ENCODE measurements at places on chromosomes 16 and 17.

- no peak for DNase-seq
Measured at GRCh38 chr17:32516450-32516849, 29.7 kb downstream of the CDK5R1 start.

DNA sequence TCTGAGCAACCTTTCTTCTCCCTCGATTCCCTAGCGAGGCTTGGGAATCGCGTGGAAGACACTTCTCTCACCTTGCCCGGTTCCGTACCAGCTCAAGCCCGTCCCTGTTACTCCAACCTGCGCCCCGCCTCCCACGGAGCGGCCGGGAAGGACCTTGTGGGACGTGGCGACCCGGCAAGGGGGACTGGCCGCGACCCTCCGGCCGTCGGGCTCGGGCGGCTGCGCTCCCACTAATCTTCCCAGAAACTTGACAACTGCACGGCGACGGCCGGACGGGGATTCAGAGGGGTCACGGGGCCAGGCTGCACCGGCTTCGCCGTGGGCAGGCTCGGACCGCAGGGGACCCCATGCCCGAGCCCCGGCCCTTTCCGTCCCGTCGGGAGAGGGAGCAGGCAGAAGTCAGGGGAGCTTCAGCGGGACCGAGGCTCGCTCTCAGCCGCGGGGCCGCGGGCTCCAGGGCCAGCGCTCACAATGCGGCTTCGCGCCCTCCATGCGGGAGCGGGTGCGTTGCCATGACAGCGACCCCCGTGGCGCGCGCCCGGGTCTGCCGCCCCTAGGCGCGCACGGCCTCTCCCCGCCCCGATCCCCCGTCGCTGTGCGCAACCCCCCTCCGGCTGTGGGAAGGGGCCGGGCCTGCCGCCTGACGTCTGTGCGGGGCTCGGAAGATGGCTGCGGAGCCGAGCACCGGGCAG is at the start of gene SGSM2:
Gene SGSM2 (plus strand): TSS at position 650 of the 692 bp plus-strand sequence. CDS start 188 bp downstream, outside the sequence.
- DNase-seq, result peak; percentile 82

- no peak for DNase-seq
Measured at GRCh38 chr17:4536742-4537411, 18.3 kb downstream of the MYBBP1A start.

DNA sequence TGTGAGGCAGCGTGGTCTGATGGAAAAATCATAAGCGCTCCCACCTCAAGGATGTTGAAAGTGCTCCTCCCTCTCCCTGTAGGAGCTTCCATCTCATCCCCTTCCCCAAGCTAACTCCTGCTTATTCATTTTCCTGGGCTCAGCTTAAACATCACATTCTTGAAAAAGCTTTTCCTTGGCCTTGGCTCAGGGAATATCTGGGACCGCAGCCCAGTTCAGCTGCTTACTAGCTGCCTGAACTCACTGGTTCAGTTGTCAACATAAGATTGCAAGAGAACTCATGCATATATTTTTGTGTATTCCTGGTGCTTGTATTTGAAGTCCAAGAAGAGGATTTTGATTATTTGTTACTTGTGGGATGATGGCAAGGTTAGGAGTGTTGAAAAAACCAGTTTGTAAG is 91.5 kb downstream of the UTP18 start:
- DNase-seq, result no peak

- no peak for DNase-seq
Measured at GRCh38 chr16:83768986-83769385, 38.8 kb upstream of the HSBP1 start.

DNA sequence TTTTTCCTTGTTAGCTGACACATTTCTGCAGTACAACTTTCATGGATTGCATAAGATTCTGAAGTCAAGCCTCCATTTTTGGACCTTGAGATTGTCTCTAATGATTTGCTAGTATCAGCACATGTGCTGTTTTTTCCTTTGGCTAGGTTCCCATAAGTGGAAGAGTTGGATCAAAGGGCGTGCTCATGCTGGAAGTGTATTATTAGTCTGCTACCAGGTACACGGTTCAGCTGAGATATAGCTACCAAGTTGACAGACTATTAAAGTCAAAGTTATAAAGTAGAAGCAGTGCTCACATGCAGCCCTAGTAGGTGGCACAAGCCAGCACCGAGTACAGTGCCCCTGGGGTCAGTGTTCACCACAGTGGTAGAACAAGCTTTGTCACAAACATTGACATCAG is 3.2 kb downstream of the FAHD1 start:
- no peak for DNase-seq

DNA sequence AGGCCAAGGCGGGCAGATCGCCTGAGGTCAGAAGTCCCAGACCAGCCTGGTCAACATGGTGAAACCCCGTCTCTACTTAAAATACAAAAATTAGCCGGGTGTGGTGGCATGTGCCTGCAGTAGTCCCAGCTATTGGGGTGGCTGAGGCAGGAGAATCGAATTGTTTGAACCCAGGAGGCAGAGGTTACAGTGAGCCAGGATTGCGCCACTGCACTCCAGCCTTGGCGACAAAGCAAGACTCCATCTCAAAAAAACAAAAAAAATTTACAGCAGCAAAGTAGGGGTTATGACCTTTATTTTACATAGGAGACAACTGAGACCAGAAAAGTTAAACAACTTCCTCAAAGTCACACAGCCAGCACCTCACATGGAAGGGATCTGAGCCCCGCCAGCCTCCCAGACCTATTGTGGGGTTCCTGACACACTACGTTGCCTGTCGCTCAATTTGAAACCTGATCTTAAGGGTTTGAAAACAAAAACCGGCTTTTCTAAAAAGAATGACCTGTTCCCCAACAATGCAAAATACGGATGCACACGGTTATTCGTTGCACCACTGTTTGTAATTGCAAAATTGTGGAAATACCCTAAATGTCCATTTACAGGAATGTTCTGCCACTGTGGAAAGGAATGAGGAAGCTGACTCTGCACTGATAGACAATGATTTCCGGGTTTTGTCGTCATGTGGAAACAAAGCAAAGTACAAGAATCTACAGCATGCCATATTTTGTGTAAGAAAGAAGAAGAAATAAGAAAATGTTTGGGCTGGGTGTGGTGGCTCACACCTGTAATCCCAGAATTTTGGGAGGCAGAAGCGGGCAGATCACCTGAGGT is 77.2 kb downstream of the CNGB1 start:
- no peak for DNase-seq

- peak; percentile 43 for DNase-seq
Measured at GRCh38 chr17:36705874-36706731, 104.7 kb downstream of the MRM1 start.

DNA sequence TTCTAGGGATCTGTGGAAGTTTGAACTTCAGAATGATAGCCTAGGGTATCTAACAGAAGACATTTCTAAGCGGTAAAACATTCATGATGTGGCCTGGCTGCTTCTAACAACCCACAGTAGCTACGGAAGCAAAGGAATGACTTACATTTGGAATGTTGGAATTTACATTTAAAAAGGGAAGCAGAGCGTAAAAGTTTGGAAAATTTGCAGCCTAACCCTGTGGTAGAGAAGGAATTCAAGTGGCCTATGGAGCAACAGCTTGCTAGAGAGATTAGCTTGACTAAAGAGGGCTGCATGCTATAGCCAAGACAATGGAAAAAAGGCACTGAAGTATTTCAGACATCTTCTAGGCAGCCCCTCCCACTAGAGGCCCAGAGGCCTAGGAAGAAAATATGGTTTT is 50.1 kb downstream of the HNF1B start:
- no peak for DNase-seq

GRCh38 chr16:15689290-15689689 is 39.2 kb downstream of the NDE1 start:
- DNase-seq, result no peak

DNA sequence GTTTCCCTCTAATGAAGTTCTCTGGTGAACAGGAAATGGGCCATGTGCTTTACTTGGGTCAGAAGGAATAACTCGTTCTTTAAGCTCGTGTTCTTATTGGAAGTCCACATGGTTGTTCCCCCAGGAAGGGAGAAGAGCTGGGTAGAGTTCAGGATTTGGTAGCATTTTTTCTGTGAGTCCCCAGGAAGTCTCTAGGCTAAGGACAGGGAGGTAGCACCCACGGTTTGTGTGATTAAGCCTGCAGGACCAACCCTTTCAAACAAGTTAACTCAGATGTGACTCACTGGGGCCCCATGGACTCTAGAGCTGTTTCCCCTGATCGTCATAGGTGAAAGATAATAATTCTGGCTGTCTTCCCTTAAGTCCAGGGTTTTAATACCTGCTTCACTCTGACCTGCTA is 16.4 kb downstream of the SAP30BP start:
- DNase-seq, result no peak

- no peak for DNase-seq
Measured at GRCh38 chr17:68661265-68662036, 60.3 kb upstream of the FAM20A start.

- DNase-seq, result peak; percentile 27
Measured at GRCh38 chr16:13873835-13874438, 46.0 kb upstream of the ERCC4 start.

DNA sequence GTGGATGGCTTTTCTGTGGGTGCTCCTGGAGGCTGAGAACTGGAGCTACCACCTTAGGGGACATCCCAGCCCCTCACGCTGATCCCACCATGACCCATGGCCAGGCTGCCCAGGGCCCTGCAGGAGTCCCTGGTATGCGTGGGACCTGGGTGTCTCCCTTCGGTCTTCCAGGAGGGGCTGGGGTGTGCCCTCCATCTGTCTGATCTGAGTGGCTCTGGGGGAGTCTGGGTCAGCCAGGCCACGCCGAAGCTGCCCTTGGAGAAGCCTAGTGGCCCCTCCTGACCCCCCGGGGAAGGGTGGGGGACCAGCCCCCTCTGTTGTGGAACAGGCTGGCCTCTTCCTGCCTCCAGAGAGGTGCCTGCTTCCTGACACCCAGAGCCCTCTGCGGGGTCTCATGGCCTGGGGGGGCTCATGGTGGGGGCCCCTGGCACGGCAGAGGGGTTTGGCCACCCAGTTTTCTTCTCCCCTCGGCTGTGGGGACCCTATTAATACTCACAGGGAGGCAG is 10.7 kb downstream of the BAIAP2 start:
- DNase-seq, result no peak

- DNase-seq, result no peak
Measured at GRCh38 chr17:68693466-68693865, 92.3 kb upstream of the FAM20A start.

DNA sequence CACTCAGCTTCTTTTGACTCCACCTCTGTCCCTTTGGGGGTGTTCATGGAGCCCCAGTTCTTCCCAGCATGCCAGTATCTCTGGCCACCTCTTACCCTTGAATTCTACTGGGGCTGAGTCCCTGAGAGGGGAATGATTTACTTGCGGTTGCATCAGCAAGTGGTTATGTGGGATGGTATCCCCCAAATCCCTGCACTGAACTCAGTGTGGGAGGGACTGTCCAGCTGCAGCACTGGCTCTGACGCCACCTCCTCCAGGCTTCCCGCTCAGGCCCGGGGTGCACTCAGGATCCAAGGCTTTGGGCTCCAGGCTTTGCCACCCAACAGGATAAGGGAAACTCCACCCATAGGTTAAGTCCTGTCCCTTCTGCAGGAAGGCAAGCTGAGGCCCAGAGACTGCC is 21.1 kb upstream of the BRD7 start:
- no peak for DNase-seq

DNA sequence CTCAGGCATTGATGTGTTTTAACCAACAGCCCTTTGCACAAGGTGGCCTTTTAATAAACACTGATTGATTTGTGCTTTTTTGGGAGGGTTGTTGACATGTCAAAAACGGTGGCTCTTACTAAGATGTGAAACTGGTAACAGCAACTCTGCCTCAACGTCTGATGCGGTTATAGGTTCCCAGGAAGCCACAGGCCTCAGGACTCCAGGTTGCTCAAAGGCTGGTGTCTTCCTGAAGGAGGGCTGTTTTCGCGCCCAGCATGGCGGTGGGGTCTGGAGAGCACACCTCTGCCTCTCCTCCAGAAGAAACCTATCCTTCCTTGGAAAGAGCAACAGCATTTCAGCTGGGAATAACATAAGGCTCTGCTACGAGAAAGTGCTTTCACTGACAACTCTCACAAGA is 187.5 kb downstream of the IRF8 start:
- no peak for DNase-seq

DNA sequence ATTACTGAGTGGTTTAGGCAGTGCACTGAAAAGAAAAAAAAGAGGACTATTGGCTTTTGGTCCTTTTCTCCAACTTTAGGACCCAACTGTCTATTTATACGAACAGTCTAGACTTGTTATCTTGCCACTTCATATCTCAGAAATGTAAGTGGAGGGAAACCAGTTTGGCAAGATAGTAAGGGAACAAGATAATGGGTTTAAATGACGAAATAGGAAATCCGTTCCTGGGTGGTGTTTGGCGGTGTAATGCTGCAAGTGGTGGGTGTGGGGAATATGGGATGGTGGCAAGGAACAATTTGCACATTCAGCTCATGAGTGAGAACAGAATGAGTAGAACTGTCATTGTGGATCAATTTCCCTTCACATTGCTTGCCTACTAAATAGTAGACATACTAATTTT is 44.7 kb downstream of the GRB7 start:
- DNase-seq, result no peak

GRCh38 chr17:31508288-31509094 is 117.0 kb downstream of the RAB11FIP4 start:
- DNase-seq, result no peak

- no peak for DNase-seq
Measured at GRCh38 chr16:89040391-89040790, 53.3 kb upstream of the ACSF3 start.

GRCh38 chr16:10579575-10579964 is 828 bp downstream of the EMP2 start:
- no peak for DNase-seq

GRCh38 chr17:19709841-19710240 is 6.5 kb downstream of the SLC47A2 start:
- no peak for DNase-seq

GRCh38 chr17:8628609-8629169 is 1.8 kb downstream of the MYH10 start:
- DNase-seq, result no peak

DNA sequence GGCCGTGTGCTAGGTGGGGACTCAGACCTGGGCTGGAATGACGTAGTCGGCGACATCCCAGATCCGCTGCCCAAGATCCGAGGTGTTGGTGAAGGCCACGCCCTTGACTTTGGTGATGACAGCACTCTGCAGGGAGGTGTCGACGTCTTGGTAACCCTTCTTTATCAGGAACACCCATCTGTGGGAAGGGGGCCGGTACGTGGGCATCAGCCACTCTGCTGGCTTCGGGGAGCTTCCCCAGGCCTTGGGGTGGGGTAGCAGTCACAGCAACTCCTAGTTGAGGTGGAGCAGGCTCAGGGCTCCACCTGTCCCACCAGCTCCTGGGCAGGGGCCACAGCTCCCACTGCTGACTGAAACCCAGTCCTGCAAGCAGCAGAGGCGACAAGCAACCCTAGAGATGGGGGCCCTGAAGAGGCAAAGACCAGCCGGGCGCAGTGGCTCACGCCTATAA is 4.3 kb downstream of the P2RX5 start:
- DNase-seq, result no peak

DNA sequence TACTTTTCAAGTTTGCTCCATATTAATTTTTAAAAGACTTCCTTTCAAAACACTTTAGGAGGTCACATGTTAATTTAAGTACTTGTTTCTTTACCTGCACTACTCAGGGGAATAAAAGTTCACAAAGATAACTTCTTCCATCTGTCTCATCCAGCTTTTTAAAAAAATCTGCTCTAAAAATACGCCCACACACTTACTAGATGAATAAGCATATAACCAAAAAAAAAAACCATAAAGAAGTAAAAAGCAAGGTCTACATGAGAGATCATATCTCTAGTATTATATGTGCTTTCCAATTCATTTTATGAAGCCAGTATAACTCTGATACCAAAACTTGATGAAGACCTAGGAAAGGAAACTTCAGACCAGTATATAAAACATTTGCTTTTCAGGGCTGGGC is 17.2 kb downstream of the SKAP1 start:
- no peak for DNase-seq

- DNase-seq, result no peak
Measured at GRCh38 chr16:2486645-2487516, 12.0 kb downstream of the TBC1D24 start.
